Right ventricle myocardium superior (tissue), 1 donor: ENCODE measurements at places on chromosomes 4 and X. TPM values are rescaled to one million over a fixed set of nuclear protein-coding genes. Genes with fewer than 3 reads are reported as not detected.

GPRASP3 gene
- 4.8 TPM for total RNA-seq

GJB1 gene
- not detected for total RNA-seq

IL13RA2 gene
- total RNA-seq: not detected

SUPT20HL1 gene
- total RNA-seq: not detected

KCNE5 gene
- total RNA-seq: 0.24 TPM

NAT8L gene
- total RNA-seq: 1.00 TPM

SLC10A4 gene
- total RNA-seq: not detected

TAF7L gene
- total RNA-seq: not detected

MAGEB3 gene
- total RNA-seq: not detected

CXorf65 gene
- total RNA-seq: not detected

RPGR gene
- 3.5 TPM for total RNA-seq

MAGEA8 gene
- not detected for total RNA-seq

FGA gene
- 0.46 TPM for total RNA-seq

NUDT11 gene
- not detected for total RNA-seq

TRMT10A gene
- total RNA-seq: 4.5 TPM

TMPRSS11D gene
- not detected for total RNA-seq

L1CAM gene
- 5.3 TPM for total RNA-seq

EXOC1 gene
- 14.9 TPM for total RNA-seq

CCKAR gene
- not detected for total RNA-seq

PNMA5 gene
- total RNA-seq: not detected

OCRL gene
- total RNA-seq: 9.4 TPM

CSN3 gene
- not detected for total RNA-seq

SSX2 gene
- total RNA-seq: not detected

PRR32 gene
- total RNA-seq: 0.30 TPM

PJA1 gene
- 13.3 TPM for total RNA-seq

DAPP1 gene
- 0.51 TPM for total RNA-seq

HEPH gene
- 8.8 TPM for total RNA-seq

HADH gene
- total RNA-seq: 249 TPM

GRXCR1 gene
- total RNA-seq: not detected

HMX1 gene
- not detected for total RNA-seq

STATH gene
- not detected for total RNA-seq

DUSP21 gene
- total RNA-seq: not detected

IDS gene
- total RNA-seq: 75.9 TPM

KLHL15 gene
- total RNA-seq: 5.8 TPM

CSN1S1 gene
- not detected for total RNA-seq

TRPC5OS gene
- total RNA-seq: not detected

SASH3 gene
- 2.2 TPM for total RNA-seq

OTUD6A gene
- not detected for total RNA-seq

FGG gene
- not detected for total RNA-seq

MND1 gene
- total RNA-seq: 0.38 TPM

SSX4B gene
- total RNA-seq: not detected

TEX11 gene
- total RNA-seq: not detected

UGT2B10 gene
- not detected for total RNA-seq

CCDC158 gene
- 0.22 TPM for total RNA-seq

NFKB1 gene
- 18.9 TPM for total RNA-seq

CRMP1 gene
- total RNA-seq: 1.2 TPM

ATP8A1 gene
- 19.3 TPM for total RNA-seq

CSTF2 gene
- total RNA-seq: 6.1 TPM

KLHL5 gene
- 13.2 TPM for total RNA-seq

CAPN6 gene
- total RNA-seq: 0.08 TPM

FGFR3 gene
- total RNA-seq: 2.9 TPM

COX7B2 gene
- not detected for total RNA-seq

RASSF6 gene
- total RNA-seq: not detected

AMTN gene
- total RNA-seq: not detected
